ENCODE measurements at places on chromosomes 16 and 17. TPM values are rescaled to one million over a fixed set of nuclear protein-coding genes. Genes with fewer than 3 reads are reported as not detected.

- H3K4me1 ChIP-seq: no peaks in the 10 kb centered on the region
- no peak overlapping the region for H3K27ac ChIP-seq
- DNase-seq: no peak
- no peaks in the 10 kb centered on the region for H3K27me3 ChIP-seq
- H3K36me3 ChIP-seq: no peaks in the 10 kb centered on the region
Observed at GRCh38 chr16:9647981-9648701, 534.1 kb downstream of the GRIN2A start.

The AANAT gene
- total RNA-seq: 0.28 TPM

The LGALS9B gene
- total RNA-seq: 40.8 TPM

The BEAN1 gene
- not detected for total RNA-seq

The UBE2I gene
- total RNA-seq: 412 TPM

GRCh38 chr17:45755050-45755449 lies 29.1 kb upstream of the CRHR1 start:
- H3K4me3 ChIP-seq: no peak overlapping the region
- H3K4me1 ChIP-seq: no peaks in the 10 kb centered on the region
- H3K36me3 ChIP-seq: no peaks in the 10 kb centered on the region

DNA sequence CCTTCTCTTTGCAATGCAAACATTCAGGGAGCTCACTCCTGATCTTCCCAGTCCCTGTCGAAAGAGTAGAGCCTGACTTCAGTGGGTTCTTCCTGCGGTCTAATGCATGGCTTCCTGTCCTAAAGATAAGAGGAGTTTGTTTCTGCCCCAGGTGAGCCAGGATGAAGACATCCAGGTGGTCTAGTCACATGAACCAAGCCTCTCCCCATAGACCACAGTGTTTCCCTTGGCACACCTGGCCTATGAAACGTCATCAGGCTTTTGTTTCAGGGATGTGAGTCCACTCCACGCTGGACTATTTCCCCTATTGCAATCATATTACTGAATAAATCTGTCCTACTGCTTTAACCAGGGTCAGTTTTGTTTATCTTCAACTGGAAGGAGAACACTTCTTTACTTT lies 21.1 kb downstream of the CES1 start:
- H3K4me3 ChIP-seq: no peak overlapping the region
- no peaks in the 10 kb centered on the region for H3K36me3 ChIP-seq
- no peaks in the 10 kb centered on the region for H3K4me1 ChIP-seq
- DNase-seq: no peak

DNA sequence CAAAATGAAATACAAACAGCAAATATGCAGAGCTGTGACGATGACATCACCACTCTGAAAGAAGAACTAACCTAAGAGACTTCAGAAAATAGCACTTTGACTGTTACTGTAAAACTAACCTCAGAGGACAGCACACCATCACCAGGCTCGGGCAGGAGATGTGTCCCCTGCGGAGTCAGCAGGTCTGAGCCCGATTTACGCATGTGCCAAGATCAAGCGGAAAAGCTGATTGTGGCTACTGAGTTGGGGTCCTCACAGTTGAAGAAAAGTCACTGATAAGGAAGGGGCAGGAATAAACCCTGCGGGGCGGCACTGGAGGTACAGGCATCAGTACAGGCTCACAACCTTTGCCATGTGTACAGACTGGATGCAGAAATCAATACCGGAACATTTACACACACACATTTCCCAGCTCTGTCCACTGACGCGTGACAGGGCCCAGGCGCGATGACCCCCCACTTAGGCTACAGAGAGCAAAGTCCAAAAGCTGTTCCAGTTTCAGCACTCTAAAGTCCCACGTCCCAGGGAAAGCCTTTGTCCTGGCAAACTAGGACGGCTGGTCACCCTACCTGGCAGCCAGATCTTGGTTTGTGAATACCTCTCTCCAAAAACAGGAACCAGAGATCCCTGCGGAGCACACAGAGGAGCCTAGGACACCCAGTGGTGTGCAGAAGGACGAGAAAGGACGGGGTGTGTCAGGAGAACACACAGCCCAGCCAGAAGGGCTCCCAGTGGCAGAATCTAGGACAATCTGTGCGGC lies 21.5 kb downstream of the TRAP1 start:
- no peak for DNase-seq
- no peaks in the 10 kb centered on the region for H3K27me3 ChIP-seq
- no peak overlapping the region for H3K4me3 ChIP-seq
- no peaks in the 10 kb centered on the region for H3K36me3 ChIP-seq
- no peak overlapping the region for H3K27ac ChIP-seq
- H3K4me1 ChIP-seq: peaks cover 19% of the 10 kb centered on the region

The HOXB5 gene
- not detected for total RNA-seq

GRCh38 chr17:14950686-14951085 lies 314.4 kb downstream of the PMP22 start:
- H3K36me3 ChIP-seq: no peaks in the 10 kb centered on the region
- DNase-seq: no peak
- H3K27me3 ChIP-seq: no peaks in the 10 kb centered on the region
- H3K4me3 ChIP-seq: no peak overlapping the region
- no peak overlapping the region for H3K27ac ChIP-seq

DNA sequence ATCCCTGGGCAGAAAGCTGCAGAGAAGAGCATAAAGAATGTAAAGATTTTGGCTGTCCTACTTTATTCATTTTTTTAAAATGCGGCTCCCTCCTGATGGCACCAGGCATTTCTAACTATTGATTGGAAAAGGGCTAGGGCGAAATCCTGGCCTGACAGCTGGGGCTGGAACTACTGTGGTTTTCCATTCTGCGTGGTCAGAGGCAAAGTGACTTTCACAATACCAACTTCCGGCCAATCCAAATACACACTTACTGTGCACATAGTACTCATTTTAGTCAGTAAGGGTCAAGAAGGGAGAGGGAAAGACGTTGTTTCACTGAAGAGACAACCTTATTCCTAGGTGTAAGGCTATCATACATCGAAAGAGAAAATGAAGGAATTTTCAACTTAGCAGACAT lies 113.8 kb upstream of the PMFBP1 start:
- H3K4me1 ChIP-seq: no peaks in the 10 kb centered on the region
- H3K27ac ChIP-seq: no peak overlapping the region
- H3K27me3 ChIP-seq: no peaks in the 10 kb centered on the region
- H3K4me3 ChIP-seq: no peak overlapping the region
- DNase-seq: no peak

Measured in natural killer cell (primary cell).